ENCODE measurements at places on chromosomes 3 and 15.

DNA sequence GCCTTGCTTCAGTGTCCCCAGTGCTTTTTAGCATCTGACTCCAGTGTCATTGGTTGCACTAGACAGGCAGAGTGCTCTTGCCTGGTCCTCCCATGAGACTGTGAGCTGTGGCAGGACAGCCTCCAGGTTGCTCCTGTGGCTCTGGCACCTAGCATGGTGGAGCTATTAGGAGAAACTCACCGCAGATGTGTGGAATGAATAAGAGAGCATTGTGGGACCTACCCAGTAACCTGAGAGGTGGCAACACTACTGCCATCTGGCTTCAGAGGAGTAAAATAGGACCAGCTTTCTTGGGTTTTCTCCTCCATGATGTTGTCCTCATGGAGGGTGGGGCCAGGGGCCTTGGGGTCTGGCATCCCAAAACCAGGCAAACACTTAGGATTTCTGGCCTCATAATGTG, 183.6 kb downstream of the EPHB1 start:
- no peak for DNase-seq

DNA sequence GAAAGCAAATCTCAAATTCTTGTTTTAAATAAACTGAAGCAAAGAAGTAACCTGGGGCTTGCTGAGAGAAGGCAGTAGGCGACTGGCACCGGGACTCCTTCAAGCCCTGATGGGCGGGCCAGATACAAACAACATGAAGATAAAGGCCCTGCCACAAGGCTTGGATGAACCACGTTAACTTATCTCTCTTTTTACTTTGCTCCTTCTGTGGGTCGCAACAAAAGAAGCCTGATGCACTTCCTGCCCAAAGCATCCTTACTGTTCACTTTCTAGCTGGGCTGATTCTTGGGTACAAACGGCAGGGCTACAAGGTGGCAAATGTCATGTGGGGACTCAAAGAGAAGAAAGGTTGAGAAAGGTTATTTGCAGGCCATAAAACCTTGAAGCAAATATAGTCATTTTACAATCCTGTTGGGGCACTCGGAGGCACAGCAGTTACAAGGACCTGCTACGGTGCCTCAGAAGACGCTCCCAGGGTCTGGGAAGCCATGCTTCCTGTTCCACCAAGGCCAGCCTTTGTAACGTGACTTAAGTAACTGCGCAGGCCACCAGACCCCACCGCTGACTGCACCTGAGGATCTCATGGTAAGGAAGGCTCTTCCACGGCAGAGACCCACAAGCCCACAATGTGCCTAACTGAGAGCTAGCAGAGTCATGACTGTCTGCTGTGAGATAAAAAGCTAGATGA, 71.1 kb downstream of the CHSY1 start:
- no peak for DNase-seq

DNA sequence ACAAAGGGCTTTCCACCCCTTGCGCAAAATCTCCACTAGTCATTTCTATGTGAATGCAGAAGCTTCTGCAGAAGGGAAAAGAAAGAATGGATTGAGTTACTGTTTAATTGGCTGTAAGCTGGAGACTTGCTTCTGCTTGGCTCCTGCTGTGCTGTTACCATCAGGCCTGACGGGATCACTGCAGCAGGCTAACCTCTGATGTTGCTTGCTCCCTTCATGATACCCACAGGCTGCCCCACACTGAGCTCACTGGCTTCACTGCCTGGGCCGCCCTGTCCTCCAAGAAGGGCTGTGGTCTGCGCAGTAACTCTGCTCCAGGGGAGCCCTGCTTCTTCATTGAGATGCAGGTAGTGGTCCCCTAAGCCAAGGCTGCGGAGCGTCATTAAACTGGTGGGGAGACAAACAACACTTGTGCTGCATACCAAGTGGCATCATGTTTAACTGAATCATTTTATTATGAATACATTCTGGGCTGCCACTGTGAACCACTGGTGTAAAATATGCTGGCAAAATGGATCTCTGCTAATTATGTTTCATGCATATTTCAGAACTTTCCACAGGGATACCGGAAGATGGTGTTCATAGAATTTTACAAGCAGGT, 78.6 kb downstream of the WDR49 start:
- DNase-seq: no peak

DNA sequence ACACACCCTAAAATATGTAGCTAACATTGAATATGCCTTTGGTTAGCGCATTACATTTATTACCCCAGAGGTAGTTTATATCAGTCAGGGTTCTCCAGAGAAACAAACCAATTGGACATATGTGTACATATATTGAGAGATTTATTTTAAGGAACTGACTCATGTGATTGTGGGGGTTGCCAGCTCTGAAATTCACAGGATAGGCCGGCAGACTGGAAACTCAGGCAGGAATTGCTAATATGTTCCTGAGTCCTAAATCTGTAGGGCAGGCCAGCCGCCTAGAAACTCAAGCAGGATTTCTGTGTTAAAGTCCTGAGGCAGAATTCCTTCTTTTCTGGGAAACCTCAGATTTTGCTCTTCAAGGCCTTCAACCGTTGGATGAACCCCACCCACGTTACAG, 189.7 kb downstream of the CDIN1 start:
- DNase-seq: no peak

DNA sequence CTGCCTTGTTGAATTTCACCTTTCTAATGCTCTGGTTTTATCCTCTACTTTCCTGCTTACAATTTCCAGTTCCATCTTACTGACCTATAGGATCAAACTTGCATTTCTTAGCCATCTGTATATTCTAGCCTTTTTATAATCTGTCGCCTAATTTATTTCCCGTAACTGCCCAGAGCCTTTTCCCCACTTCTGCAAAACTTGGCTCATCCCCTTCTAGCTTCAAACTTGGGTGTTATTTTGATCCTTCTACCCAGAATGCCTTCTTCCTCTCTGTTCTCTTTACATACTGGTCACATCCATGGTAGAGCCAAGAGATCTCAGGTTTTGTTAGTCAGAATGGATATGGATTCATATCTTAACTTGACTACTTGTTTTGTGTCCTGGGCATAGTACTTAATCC, 2.6 kb downstream of the SACM1L start:
- DNase-seq: no peak

DNA sequence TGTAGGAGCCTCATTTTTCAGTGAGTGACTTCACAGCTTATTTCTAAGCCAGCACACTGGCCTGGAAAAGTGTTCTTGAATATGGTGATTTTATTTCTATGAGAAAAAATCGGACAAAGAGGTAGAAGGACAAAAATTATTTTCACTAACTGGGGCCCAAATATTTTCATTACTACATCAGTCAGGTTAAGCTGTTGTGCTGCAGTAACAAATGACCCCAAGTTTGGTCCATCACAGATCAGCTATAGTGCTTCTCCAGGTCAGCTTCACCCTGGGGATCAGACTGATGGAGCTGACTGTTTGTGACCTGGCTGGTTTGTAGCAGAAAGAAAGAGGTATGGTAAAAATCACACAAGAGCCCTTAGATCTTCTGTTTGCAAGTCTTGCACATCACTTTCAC, 97.9 kb upstream of the STT3B start:
- no peak for DNase-seq

GRCh38 chr3:119376758-119377157, 82.6 kb downstream of the ARHGAP31 start:
- DNase-seq: no peak

- peak; percentile 72 for DNase-seq
These were observed 4.6 kb upstream of the TSPAN3 start for GRCh38 chr15:77075528-77075927.

DNA sequence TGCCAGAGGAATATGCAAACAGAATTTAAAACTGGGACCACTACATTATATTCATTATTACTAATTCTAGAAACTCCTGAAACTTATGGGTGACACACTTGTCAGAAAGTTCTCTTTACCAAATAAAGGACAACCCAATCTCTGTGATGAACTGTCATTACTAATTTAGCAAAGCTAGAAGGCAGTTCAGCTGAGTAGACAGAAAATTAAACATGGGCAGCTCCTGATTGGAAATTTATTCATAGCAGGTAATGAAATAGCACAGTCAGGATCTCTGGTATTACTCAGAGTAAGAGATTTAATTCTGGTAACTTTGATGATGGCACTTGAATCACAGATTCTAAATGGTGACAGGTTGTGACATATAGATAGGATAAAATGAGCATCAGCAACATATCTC, 123.0 kb downstream of the GBE1 start:
- DNase-seq: no peak

DNA sequence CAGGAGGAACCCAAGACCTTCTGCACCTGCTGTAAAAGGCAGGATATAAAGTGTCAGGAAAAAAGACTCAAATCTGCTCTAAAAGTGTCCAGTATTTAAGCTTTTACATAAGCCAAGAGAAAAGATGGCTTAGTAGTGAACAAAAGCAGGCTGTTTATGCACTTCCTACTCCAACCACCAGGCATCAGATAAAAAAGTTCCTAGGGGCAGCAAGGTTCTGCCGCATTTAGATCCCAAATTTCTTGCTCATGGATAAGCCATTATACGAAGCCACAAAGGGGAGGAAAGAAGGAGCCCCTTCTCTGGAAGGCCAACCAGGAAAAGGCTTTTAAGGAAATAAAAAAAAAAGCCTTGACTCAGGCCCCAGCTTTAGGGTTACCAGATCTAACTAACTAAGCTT, 10.6 kb upstream of the SLC9C1 start:
- no peak for DNase-seq

DNA sequence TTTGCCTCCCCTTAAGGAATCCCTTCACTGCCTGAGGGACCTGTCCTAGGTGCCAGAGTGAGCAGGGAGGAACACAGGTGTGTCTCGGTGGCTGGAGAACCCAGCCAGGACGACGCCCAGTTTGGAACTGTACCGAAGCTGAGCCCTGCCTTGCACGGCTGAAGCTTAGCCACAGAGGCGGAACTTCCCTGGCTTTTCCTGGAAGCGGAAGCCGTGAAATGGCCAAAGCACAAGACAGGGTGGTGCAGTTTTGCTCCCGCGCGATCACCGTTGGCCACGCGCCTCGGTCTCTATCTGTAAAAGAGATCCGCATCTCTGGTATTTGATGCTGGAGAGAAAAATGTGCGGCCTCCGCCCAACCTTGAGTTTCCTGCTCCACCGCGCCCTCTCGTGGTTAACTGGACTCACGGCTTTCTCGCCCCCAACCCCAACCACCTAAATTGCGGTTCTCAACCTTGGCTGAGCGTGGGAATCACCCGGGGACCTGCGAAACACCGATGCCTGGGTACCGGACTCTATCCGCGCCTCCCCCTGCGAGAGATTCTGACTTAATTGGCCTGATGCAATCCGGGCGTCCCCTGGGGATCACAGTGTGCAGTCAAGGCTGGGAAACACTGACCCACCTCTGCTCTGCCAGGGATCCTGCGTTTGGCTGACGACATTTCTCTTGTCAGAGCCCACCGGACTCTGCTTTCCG, 70.7 kb upstream of the ABHD2 start:
- peak; percentile 95 for DNase-seq

GRCh38 chr15:78931439-78932257, 13.2 kb downstream of the CTSH start:
- no peak for DNase-seq

DNA sequence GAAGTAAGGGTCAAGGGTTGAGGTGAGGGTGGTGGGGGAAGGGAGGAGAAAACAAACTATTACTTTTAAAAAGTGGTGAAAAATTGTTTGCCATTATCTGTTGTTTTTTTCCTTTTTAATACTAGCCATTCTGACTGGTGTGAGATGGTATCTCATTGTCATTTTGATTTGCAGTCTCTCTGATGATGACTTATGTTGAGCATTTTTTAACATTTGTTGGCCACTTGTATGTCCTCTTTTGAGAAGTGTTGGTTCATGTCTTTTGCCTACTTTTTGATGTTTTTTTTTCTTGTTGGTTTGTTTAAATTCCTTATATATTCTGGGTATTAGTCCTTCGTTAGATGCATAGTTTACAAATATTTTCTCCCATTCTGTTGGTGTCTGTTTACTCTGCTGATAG, 185.9 kb upstream of the ANKRD28 start:
- DNase-seq: no peak

DNA sequence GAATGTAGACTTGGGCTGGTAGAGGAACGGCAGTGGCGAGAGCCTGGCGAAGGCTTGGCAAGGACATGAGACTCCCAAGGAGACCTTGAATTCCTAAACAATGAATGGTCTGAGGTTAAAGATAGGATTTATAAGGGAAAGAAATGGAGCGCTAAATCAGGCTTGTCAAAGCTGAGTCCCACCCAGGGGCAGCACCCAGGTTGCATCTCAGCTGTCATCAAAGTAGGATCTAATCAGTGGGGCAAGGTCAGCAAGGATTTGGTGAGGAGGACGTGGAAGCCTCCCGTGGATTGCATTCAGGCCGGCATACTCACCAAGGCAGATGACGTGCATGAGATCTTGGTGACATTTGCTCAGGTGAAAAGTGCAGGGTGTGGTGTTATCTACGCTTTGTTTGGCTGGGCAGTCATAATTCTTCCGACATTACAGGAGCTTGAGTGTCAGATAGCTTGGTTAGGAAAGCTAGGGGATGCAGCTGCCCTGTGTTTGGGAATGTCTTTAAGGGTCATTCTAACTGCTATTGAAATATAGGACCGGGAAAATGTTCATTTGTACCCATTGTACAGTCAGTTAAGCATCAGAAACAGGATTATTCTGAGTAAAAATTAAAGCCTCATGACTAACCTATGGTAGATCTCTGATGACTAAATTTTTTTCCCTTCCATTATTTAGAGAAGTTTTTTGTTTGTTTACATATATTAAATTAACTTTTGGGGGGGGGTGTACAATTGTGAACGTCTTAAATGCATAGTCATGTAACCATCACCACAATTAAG, 99.4 kb upstream of the TSC22D2 start:
- DNase-seq: no peak

GRCh38 chr3:7498715-7499114, 637.8 kb downstream of the GRM7 start:
- no peak for DNase-seq

Data from HT-29 (cell line).